ENCODE measurements at places on chromosomes 4 and X.
A peak's percentile ranks its signal among the peaks of the same experiment; 100 is the strongest.

GRCh38 chrX:13223868-13224567 is 95.8 kb downstream of the ATXN3L start:
- no peaks in the 10 kb centered on the region for H3K36me3 ChIP-seq
- DNase-seq: no peak
- H3K4me3 ChIP-seq: no peak overlapping the region
- H3K4me1 ChIP-seq: no peaks in the 10 kb centered on the region

DNA sequence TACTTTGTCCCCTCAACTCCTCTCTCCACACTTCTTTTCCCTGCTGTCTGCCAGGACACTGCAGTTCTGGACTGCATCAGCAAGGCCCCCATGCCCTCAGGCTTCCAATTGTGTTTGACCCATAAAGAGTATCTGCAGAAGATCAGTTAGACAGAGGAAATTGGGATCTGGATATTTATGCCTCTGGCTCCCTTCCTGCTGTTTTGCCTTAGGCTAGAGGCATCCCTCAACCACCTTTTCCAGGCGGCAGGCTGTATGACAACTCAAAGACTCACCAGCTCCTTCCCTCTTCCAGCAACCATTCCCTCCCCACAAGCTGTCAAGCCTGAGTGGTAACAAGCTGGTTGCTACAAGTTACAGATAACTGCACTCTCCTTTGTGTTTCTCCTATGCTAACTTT is 66.4 kb upstream of the NDP start:
- no peak for DNase-seq
- H3K36me3 ChIP-seq: no peaks in the 10 kb centered on the region
- H3K27me3 ChIP-seq: no peaks in the 10 kb centered on the region
- no peak overlapping the region for H3K27ac ChIP-seq
- H3K4me3 ChIP-seq: no peak overlapping the region

DNA sequence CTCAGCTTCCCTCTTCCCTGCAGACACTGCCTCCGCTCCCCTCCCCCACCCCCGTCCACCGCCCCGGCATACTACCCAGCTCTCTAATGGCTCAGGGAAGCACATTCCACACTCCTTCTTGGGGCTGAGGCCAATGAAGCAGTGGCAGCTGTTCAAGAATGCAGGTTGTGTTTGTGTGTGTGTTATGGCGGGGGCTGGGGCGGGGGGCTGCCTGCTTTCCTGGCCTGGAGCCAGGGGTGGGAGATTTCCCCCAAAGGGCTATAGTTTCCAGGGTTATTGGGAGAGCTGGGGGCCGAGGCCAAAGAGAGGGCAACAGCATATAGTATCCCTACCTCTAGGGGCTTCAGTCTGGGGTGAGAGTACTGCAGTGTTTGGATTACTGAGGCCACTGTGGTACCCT is 149.4 kb downstream of the EFNB1 start:
- no peaks in the 10 kb centered on the region for H3K36me3 ChIP-seq
- no peak overlapping the region for H3K4me3 ChIP-seq
- H3K4me1 ChIP-seq: no peaks in the 10 kb centered on the region
- H3K27ac ChIP-seq: no peak overlapping the region
- DNase-seq: no peak
- no peaks in the 10 kb centered on the region for H3K27me3 ChIP-seq

GRCh38 chr4:9942139-9942538 is 79.2 kb downstream of the SLC2A9 start:
- no peaks in the 10 kb centered on the region for H3K27me3 ChIP-seq
- no peaks in the 10 kb centered on the region for H3K4me1 ChIP-seq
- no peak overlapping the region for H3K4me3 ChIP-seq
- no peaks in the 10 kb centered on the region for H3K36me3 ChIP-seq
- no peak for DNase-seq
- no peak overlapping the region for H3K27ac ChIP-seq

- no peaks in the 10 kb centered on the region for H3K27me3 ChIP-seq
- no peaks in the 10 kb centered on the region for H3K4me1 ChIP-seq
- H3K36me3 ChIP-seq: no peaks in the 10 kb centered on the region
- DNase-seq: no peak
Measured at GRCh38 chr4:175306436-175306835, 388.3 kb downstream of the ADAM29 start.

DNA sequence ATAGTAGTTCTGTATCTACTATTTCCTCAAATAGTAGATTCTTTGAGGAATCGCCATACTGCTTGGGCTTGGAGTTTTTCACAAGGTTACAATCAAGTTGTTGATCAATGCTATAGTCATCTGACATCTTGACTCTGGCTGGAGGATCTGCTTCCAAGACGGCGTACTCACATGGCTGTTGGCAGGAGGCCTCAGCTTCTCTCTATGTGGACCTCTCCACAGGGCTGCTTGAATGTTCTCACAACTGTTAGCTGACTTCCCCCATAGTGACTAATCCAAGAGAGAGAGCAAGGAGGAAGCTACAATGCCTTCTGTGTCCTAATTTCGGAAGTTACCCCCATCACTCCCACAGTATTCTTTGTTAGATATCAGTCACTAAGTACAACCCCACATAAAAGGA is 10.3 kb downstream of the EGFL6 start:
- DNase-seq: no peak
- H3K36me3 ChIP-seq: no peaks in the 10 kb centered on the region
- no peaks in the 10 kb centered on the region for H3K4me1 ChIP-seq
- no peaks in the 10 kb centered on the region for H3K27me3 ChIP-seq

DNA sequence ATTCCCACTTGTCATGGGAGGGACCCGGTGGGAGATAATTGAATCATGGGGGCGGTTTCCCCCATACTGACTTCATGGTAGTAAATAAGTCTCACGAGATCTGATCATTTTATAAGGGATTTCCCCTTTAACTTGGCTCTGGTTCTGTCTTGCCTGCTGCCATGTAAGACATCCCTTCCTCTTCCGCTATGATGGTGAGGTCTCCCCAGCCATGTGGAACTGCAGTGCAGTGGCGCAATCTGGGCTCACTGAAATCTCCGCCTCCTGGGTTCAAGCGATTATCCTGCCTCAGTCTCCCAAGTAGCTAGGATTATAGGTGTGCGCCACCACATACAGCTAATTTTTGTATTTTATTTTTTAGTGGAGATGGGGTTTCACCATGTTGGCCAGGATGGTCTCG is 2.9 kb downstream of the HPGDS start:
- H3K36me3 ChIP-seq: no peaks in the 10 kb centered on the region
- DNase-seq: no peak
- H3K4me1 ChIP-seq: peaks cover 2% of the 10 kb centered on the region
- no peak overlapping the region for H3K27ac ChIP-seq
- no peak overlapping the region for H3K4me3 ChIP-seq

DNA sequence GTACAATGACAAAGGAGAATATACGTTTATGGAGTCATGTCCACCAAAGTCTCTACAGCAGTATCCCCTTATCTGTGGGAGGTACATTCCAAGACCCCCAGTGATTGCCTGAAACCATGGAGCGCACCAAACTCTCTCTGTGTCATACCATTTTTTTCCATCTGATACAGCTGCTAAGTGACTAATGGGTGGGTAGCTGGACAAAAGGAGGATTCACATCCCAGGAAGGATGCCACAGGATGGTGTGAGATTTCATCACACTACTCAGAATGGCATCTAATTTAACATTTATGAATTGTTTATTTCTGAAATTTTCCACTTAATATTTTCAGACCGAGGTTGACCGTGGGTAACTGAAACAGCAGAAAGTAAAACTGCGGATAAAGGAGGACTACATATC is 49.8 kb upstream of the AGA start:
- no peak for DNase-seq
- no peaks in the 10 kb centered on the region for H3K27me3 ChIP-seq
- H3K4me1 ChIP-seq: no peaks in the 10 kb centered on the region

DNA sequence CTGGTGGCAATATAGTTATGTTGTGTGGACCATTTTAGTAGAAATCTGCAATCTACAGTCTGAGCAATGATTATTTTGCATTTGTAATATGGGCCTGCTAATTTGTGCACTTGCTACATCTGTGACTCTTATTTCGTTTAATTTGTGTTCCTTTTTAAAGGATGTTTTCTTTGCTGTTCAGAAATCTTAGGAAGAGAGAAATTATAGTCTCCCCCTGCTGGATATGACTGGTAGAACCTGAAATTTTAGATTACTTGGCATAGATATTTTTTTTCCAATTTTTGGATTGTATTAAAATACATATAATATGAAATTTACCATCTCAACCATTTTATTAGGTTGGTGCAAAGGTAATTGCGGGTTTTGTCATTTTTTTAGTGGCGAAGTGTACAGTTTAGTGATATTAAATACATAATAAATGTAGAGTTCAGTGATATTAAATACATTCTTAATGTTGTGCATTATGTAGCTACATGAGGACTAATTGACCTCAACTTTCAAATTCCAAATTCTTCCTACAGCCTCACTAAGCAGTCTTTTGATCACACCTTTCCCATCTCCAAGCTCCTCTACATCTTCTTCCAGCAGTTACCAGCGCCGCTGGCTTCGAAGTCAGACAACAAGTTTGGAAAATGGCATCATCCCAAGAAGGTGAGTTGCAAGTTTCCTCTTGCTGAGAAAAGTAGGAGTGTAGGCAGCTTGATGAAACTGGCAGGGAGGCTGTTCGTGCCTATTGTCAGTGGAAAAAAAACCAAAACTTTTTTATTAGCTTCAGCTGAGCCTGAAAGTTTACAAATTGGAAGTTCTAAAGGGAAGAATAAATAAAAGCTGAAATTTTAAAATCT is 82.2 kb downstream of the FNIP2 start:
- peaks cover 19% of the 10 kb centered on the region for H3K36me3 ChIP-seq
- H3K4me3 ChIP-seq: no peak overlapping the region
- H3K4me1 ChIP-seq: peaks cover 5% of the 10 kb centered on the region
- H3K27ac ChIP-seq: peak overlapping the region; percentile 6

- H3K27ac ChIP-seq: no peak overlapping the region
- no peak for DNase-seq
- peaks cover 4% of the 10 kb centered on the region for H3K36me3 ChIP-seq
- H3K4me3 ChIP-seq: no peak overlapping the region
- no peaks in the 10 kb centered on the region for H3K27me3 ChIP-seq
- no peaks in the 10 kb centered on the region for H3K4me1 ChIP-seq
Measured at GRCh38 chrX:46456125-46456922, 88.9 kb downstream of the ZNF674 start.

- no peak overlapping the region for H3K27ac ChIP-seq
- no peaks in the 10 kb centered on the region for H3K36me3 ChIP-seq
- no peak for DNase-seq
- H3K27me3 ChIP-seq: no peaks in the 10 kb centered on the region
- H3K4me3 ChIP-seq: no peak overlapping the region
Measured at GRCh38 chr4:74338792-74339333, 26.1 kb upstream of the EREG start.

GRCh38 chr4:8179074-8179473 is 20.0 kb upstream of the SH3TC1 start:
- no peaks in the 10 kb centered on the region for H3K36me3 ChIP-seq
- H3K27ac ChIP-seq: no peak overlapping the region
- H3K27me3 ChIP-seq: no peaks in the 10 kb centered on the region
- no peak overlapping the region for H3K4me3 ChIP-seq

GRCh38 chrX:103674531-103675454 is 11.7 kb downstream of the MORF4L2 start:
- no peaks in the 10 kb centered on the region for H3K27me3 ChIP-seq
- no peak overlapping the region for H3K27ac ChIP-seq
- H3K4me3 ChIP-seq: no peak overlapping the region
- H3K36me3 ChIP-seq: peaks cover 19% of the 10 kb centered on the region
- H3K4me1 ChIP-seq: no peaks in the 10 kb centered on the region

- no peak overlapping the region for H3K27ac ChIP-seq
- H3K4me1 ChIP-seq: no peaks in the 10 kb centered on the region
- no peak overlapping the region for H3K4me3 ChIP-seq
- no peaks in the 10 kb centered on the region for H3K27me3 ChIP-seq
Measured at GRCh38 chrX:44439242-44439794, 95.8 kb upstream of the EFHC2 start.

DNA sequence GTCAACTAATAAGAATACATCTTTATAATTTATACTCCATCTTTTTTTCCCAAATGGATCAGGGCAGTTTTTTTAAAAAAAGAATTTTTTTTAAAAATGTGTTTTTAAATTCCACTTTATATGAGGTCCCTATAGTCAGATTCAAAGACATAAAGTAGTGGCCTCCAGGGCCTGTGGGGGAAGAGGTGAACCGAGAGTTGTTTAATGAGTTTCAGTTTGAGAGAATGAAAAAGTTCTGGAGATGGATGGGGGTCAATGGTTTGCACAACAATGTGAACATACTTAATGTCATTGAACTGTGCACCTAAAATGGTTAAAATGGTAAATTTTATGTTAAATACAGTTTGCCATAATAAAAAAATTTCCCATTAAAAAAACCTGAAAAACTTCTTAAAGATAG is 53.8 kb downstream of the ZNF827 start:
- H3K27me3 ChIP-seq: no peaks in the 10 kb centered on the region
- DNase-seq: no peak
- H3K27ac ChIP-seq: no peak overlapping the region
- H3K36me3 ChIP-seq: no peaks in the 10 kb centered on the region
- peaks cover 42% of the 10 kb centered on the region for H3K4me1 ChIP-seq
- H3K4me3 ChIP-seq: no peak overlapping the region

GRCh38 chrX:69185141-69185540 is 19.9 kb upstream of the PJA1 start:
- no peak overlapping the region for H3K27ac ChIP-seq
- H3K27me3 ChIP-seq: no peaks in the 10 kb centered on the region
- DNase-seq: no peak
- H3K36me3 ChIP-seq: no peaks in the 10 kb centered on the region
- no peak overlapping the region for H3K4me3 ChIP-seq
- H3K4me1 ChIP-seq: no peaks in the 10 kb centered on the region

DNA sequence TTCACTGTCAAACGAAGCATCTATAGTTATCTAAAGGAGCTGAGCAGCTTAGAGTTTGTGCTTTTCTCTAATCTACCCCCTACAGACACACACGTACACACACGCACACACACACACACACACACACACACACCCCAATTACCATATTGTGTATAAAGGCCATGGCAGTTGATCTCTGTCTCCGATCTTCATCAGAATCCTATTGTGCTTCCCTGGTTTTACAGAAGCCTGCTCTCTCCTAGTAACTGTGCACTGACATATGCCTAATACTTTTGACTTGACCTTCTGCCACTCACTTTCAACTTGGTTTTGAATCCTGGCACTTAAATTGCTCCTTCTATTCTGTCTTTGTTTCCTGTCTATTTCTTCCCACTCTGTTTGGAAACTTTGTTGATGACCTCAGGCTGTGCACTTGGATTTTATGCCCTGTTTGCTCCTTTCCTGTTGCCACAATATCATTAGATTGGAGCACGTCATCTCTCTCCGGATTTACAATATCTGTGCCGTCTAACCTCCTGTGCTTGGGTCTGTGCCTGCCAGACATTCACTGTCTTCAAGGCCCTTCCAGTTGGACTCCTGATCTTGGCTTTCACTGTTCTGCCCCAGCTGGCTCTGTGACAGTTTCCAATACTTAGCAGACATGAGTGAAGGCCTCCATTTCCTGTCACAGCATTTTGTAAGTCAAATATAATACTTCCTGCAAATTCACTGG is 928.1 kb downstream of the FAT4 start:
- H3K27me3 ChIP-seq: no peaks in the 10 kb centered on the region
- H3K27ac ChIP-seq: no peak overlapping the region
- no peak for DNase-seq
- H3K36me3 ChIP-seq: no peaks in the 10 kb centered on the region
